ENCODE measurements at places on chromosomes 7 and 10. TPM values are rescaled to one million over a fixed set of nuclear protein-coding genes. Genes with fewer than 3 reads are reported as not detected.

Gene LRRC18
- not detected for total RNA-seq

Gene DDIT4
- 53.0 TPM for total RNA-seq

Gene ZNF853
- total RNA-seq: 0.21 TPM

Gene PCDH15
- total RNA-seq: not detected

Gene CALML3
- total RNA-seq: not detected

Gene CRPPA
- 2.9 TPM for total RNA-seq

Gene GIMAP7
- total RNA-seq: 42.4 TPM

Gene ADAM12
- total RNA-seq: 0.33 TPM

Gene FAM25G
- total RNA-seq: not detected

Gene NPFFR1
- total RNA-seq: not detected

Gene AKR1C4
- not detected for total RNA-seq

Gene ZNF107
- total RNA-seq: 5.8 TPM

Gene OR2A25
- not detected for total RNA-seq

Gene ZFAND4
- total RNA-seq: 7.2 TPM

Gene HEPACAM2
- not detected for total RNA-seq

Gene PAX4
- total RNA-seq: not detected

Gene AKR1C1
- total RNA-seq: 1.6 TPM

Gene TAS2R16
- not detected for total RNA-seq

Gene RBP4
- not detected for total RNA-seq

Gene AMPH
- 9.2 TPM for total RNA-seq

Gene CNPY1
- total RNA-seq: not detected

Gene FEZF1
- not detected for total RNA-seq

Gene CTAGE6
- total RNA-seq: not detected

Gene RARRES2
- total RNA-seq: not detected

Gene SEMA3E
- not detected for total RNA-seq

Gene CDH23
- not detected for total RNA-seq

Gene KLLN
- total RNA-seq: 0.31 TPM

Gene SLC29A4
- total RNA-seq: 5.2 TPM

Gene RADIL
- 2.5 TPM for total RNA-seq

Gene PTF1A
- total RNA-seq: not detected

Gene MEOX2
- 47.8 TPM for total RNA-seq

Gene ZSCAN21
- total RNA-seq: 7.7 TPM

Gene LIPM
- total RNA-seq: not detected

Gene BLNK
- not detected for total RNA-seq

Gene RASA4B
- total RNA-seq: 9.8 TPM

Gene NSUN5
- 6.8 TPM for total RNA-seq

Gene COL13A1
- total RNA-seq: 47.5 TPM

Gene VCL
- 231 TPM for total RNA-seq

Gene PDE6C
- not detected for total RNA-seq

Gene PRPS1L1
- not detected for total RNA-seq
